ENCODE measurements at places on chromosomes 12 and 14. TPM values are rescaled to one million over a fixed set of nuclear protein-coding genes. Genes with fewer than 3 reads are reported as not detected.

DNA sequence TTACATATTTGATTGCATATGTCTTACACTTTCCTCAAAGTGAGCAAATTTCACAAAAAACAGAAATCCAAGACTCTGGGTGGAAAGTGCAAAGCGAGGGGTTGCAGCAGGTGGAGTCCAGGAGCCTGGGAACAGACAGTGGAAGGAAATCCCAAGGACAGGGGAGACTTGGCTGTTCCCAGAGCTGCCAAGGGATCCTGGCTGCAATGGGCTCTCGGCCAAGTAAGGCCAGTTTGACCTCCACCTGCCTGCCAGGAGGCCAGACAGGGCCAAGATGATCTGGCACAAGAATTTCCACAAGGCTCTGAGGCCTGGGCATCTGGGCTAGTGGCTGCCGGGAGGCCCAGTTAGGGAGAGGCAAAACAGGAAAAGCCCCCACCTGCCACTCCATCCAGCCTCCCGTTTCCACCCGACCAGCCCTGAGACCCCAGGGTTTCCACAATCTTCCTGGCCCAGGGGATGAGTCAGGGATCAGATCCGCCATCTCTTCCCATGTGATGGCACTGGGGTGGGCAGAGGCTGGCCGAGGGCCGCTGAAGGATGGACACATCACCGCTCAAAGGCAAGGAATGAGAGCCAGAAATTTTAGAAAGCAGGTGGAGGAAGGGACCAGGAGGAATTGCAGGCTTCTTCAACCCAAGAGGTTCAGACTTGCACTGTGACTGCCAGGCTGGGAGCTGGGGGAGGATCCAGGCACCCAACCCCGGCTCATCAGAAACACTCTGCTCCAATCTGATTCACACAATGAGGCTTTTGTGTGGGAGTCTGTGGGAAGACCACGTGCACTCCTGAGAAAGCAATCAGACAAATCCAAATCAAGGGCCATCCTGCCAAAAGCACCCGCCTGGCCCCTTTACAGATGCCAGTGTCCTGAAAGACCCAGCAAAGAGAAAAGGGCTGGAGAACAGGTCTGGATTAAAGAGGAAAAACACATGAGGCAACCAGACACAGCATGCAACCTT lies 16.3 kb downstream of the SCARB1 start:
- H3K4me3 ChIP-seq = no peak overlapping the region
- no peaks in the 10 kb centered on the region for H3K36me3 ChIP-seq
- H3K4me1 ChIP-seq = no peaks in the 10 kb centered on the region
- H3K27me3 ChIP-seq = no peaks in the 10 kb centered on the region

DNA sequence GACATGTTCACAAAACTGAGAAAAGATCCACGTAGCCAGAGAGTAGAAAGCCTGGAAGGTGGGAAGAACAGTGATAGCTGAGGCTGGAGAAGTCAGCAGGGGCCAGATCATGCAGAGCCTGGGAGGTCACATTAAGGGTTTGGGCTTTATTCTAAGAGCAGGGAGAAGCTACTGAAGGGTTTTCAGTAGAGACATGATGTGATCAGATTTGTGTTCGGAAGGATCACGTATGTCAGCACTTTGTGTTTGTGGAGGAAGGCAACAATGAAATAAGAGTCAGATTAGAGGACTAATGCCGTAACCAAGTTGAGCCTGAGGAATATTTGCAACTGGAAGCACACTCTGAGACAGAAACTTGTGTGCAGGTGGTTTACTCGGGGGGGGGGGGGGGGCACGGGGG lies 4.2 kb upstream of the PCK2 start:
- H3K27ac ChIP-seq = no peak overlapping the region
- no peaks in the 10 kb centered on the region for H3K36me3 ChIP-seq
- peaks cover 13% of the 10 kb centered on the region for H3K4me1 ChIP-seq
- no peak overlapping the region for H3K4me3 ChIP-seq
- DNase-seq = no peak
- no peaks in the 10 kb centered on the region for H3K27me3 ChIP-seq

- no peak for DNase-seq
- no peak overlapping the region for H3K27ac ChIP-seq
- H3K27me3 ChIP-seq = no peaks in the 10 kb centered on the region
- H3K4me3 ChIP-seq = no peak overlapping the region
- H3K36me3 ChIP-seq = no peaks in the 10 kb centered on the region
- peaks cover 9% of the 10 kb centered on the region for H3K4me1 ChIP-seq
Observed at GRCh38 chr12:108722992-108723766, 8.1 kb downstream of the CORO1C start.

DNA sequence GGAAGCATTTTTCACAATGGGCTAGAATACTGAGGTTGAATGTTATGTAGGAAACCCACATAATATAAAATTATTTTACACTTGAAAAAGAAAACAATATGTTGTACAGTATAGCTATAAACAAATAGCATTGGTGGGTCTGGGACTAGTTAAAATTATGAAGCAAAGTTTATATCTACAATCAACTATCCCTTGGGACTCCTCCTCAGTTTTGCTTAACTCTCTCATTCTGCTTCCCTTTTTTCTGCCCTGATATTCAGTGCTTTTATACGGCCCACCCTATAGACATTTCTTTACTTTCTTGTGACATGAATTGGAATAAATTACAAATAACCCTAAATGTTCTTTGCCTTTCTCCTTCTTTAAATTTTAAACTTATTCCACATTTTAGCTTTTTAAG lies 300.5 kb downstream of the FBXL14 start:
- no peaks in the 10 kb centered on the region for H3K27me3 ChIP-seq
- H3K36me3 ChIP-seq = peaks cover 7% of the 10 kb centered on the region
- H3K4me1 ChIP-seq = no peaks in the 10 kb centered on the region
- no peak overlapping the region for H3K4me3 ChIP-seq

KIF21A gene
- total RNA-seq = 19.9 TPM
